ENCODE measurements at places on chromosomes 3 and 15. TPM values are rescaled to one million over a fixed set of nuclear protein-coding genes. Genes with fewer than 3 reads are reported as not detected.

The ISLR2 gene
- total RNA-seq = 186 TPM

The CLDN16 gene
- total RNA-seq = 0.63 TPM

The LRRC31 gene
- total RNA-seq = not detected

The KNG1 gene
- not detected for total RNA-seq

The SLC2A2 gene
- not detected for total RNA-seq

The TMC3 gene
- total RNA-seq = 0.31 TPM

The GPR176 gene
- 35.4 TPM for total RNA-seq

The TLR9 gene
- total RNA-seq = 0.31 TPM

The MAGEL2 gene
- 1.9 TPM for total RNA-seq
